ENCODE measurements at places on chromosomes 11 and 22. TPM values are rescaled to one million over a fixed set of nuclear protein-coding genes. Genes with fewer than 3 reads are reported as not detected.

GRCh38 chr22:44658311-44658953, 43.6 kb upstream of the PRR5 start:
- no peak for DNase-seq

Gene CAT
- polyA plus RNA-seq, result 191 TPM

Gene CHRNA10
- polyA plus RNA-seq, result 1.3 TPM

DNA sequence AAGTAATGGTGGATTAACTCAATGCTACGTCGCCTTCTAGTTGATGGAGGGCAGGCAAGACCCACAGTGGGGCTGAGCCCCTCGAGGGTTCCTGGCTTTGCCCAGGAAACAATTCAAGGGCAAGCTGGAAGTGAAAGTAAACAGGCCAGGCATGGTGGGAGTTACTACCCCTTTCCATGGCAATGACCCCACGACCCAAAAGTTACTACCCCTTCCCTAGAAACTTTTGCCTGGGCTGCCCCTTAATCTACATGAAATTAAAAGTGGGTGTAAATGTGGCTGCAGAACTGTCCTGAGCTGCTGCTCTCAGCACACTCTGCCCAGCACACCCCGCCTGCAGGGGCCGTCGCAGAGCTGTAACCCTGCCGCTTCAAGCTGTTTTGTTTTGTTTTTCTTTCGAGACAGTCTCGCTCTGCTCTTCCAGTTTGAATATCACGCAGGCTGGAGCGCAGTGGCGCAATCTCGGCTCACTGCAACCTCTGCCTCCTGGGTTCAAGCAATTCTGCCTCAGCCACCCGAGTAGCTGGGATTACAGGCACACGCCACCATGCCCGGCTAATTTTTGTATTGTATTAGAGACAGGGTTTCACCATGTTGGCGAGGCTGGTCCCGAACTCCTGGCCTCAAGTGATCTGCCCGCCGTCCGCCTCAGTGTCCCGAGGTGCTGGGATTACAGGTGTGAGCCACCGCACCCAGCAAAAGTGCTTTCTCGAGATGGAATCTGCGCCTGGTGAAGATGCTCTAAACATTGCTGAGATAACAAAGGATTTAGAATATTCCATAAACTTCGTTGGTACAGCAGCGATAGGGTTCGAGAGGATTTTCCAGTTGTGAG, 5.9 kb upstream of the RNH1 start:
- no peak for DNase-seq

Gene PRDM11
- 19.8 TPM for polyA plus RNA-seq

Gene F2
- 0.40 TPM for polyA plus RNA-seq

Gene CRYAB
- 81.1 TPM for polyA plus RNA-seq

Gene SYT7
- polyA plus RNA-seq, result 4.2 TPM

Measured in renal cortex interstitium (tissue), 15 donors.